ENCODE measurements at places on chromosomes 13 and 19.

- H3K4me3 ChIP-seq: no peak overlapping the region
- no peaks in the 10 kb centered on the region for H3K27me3 ChIP-seq
- H3K27ac ChIP-seq: no peak overlapping the region
- no peaks in the 10 kb centered on the region for H3K36me3 ChIP-seq
- H3K4me1 ChIP-seq: no peaks in the 10 kb centered on the region
- no peak for DNase-seq
Measured at GRCh38 chr13:23141964-23142363, 38.8 kb upstream of the SGCG start.

DNA sequence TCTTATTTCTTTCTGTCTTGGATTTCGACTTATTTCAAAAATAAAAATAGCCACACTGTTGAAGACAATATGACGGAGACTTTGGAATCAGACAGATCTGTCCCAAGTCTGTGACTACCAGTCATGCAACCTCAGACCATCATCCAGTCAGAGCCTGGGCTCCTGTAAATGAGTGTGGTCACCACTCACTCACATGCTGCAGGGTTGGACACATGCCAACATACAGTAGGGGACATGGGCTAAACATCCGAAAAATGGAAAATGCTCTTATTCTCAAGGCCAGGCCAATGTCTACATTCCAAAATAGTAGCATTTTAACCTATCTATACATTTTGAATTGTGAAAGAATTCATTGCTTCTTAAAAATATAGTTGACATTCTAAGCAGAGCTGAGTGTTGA lies 75.5 kb upstream of the EDNRB start:
- H3K36me3 ChIP-seq: no peaks in the 10 kb centered on the region
- DNase-seq: no peak
- no peaks in the 10 kb centered on the region for H3K27me3 ChIP-seq
- H3K4me1 ChIP-seq: peaks cover 18% of the 10 kb centered on the region
- H3K27ac ChIP-seq: no peak overlapping the region

- H3K36me3 ChIP-seq: no peaks in the 10 kb centered on the region
- no peaks in the 10 kb centered on the region for H3K27me3 ChIP-seq
- H3K27ac ChIP-seq: no peak overlapping the region
- no peak overlapping the region for H3K4me3 ChIP-seq
- no peaks in the 10 kb centered on the region for H3K4me1 ChIP-seq
Measured at GRCh38 chr13:59856281-59856810, 307.4 kb downstream of the DIAPH3 start.

DNA sequence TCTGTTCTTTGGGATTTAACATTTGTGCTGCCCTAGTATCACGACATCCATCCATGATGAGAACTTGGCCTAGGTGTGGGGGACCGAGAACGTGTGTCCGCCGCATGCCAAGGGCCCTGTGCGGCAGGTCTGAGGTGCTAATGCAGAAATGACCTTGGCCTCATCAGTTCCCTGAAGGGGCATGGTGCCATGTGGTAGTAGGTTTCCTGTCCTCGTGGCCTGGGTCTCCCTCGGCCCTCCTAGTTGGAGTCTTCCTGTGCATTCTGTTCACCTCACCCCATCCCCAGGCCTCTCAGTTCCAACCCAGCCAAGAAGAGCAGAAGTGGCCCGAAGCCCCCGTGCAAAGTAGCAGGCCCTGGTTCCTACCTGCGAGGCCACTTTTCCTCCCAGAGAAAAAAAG lies 59.8 kb downstream of the GGACT start:
- H3K4me1 ChIP-seq: no peaks in the 10 kb centered on the region
- peak; percentile 47 for DNase-seq
- H3K36me3 ChIP-seq: peaks cover 5% of the 10 kb centered on the region

DNA sequence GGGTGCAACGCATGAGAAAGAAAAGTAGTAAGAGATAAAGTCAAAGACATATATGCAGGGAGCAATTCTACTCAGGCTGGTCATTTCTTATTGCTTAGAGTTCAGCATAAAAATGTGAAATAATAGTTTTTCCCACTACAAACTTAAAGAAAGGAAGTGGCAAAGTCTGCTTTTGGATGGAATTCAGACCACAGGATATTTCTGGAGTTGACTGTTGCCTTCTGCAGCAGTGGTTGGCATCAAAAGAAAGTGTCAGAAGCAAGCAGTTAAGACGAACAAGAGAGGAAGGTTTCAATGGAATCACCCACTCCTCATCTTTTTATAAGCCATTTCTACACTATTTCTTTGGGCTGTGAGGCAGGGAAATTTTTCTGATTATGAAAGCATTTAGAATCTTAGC lies 36.2 kb upstream of the TRPC4 start:
- H3K4me1 ChIP-seq: no peaks in the 10 kb centered on the region
- H3K4me3 ChIP-seq: no peak overlapping the region
- H3K27ac ChIP-seq: no peak overlapping the region
- no peaks in the 10 kb centered on the region for H3K27me3 ChIP-seq

DNA sequence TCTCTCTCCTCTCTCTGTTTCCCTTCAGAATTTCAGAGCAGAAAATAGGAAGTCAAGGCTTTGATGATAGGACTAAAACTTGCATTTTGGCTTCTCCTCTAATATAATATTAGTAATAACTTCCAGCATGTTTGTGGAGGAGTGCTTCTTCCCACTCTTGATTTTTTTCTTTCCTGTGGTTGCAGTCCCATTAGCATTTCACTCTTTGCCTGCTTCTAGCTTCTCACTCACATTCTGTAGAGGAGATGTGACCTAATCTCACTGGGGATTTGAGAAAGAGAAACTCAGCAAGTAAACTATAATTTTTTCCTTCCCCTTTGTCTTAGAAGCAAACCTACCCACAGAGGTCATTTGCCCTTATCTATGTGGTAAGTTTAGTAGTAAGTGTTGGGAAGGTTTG lies 169.4 kb upstream of the HTR2A start:
- H3K36me3 ChIP-seq: no peaks in the 10 kb centered on the region
- no peak overlapping the region for H3K4me3 ChIP-seq
- no peaks in the 10 kb centered on the region for H3K4me1 ChIP-seq
- no peaks in the 10 kb centered on the region for H3K27me3 ChIP-seq
- H3K27ac ChIP-seq: no peak overlapping the region
- no peak for DNase-seq

DNA sequence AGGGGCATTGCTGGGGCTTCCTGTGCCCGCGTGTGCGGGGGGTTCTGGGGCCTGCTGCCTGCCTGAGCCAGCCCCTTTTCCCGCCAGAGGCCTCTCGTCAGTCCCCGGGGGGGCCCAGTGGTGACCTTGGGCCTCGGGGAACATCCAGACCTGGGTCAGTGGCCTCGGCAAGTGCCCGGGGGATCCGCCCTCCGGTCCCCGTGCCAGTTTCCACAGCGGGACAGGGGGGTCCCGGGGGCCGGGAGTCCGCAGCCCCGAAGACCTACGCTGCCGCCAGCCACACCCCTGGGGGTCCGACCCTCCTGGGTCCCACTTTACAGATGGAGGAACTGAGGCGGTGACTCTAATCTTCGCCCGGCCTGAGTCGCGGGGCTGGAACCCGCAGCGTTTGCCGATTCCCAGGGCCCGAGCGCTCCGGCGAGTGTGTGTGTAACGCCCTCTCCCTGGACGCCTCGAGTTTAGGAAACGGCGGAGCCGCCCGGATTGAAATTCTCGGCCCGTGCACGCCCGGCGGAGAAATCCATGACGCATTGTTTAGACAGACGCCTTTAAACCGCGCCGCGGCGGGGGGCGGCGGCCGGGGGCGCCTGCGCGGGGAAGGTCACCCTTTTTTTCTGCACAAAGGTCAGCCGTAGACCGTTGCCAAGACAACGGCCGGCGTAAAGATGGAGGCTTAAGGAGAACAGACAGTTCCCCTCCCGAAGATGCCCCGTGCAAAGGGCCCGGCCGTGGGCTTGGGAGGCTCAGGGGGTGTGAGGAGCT lies 39.3 kb downstream of the EFNA2 start:
- no peak overlapping the region for H3K27ac ChIP-seq
- peak; percentile 83 for DNase-seq
- H3K4me3 ChIP-seq: peak overlapping the region; percentile 45

GRCh38 chr19:485583-486236 lies 10.6 kb upstream of the MADCAM1 start:
- no peak overlapping the region for H3K4me3 ChIP-seq
- H3K27ac ChIP-seq: no peak overlapping the region
- peak; percentile 70 for DNase-seq
- H3K27me3 ChIP-seq: no peaks in the 10 kb centered on the region
- peaks cover 8% of the 10 kb centered on the region for H3K4me1 ChIP-seq
- no peaks in the 10 kb centered on the region for H3K36me3 ChIP-seq

DNA sequence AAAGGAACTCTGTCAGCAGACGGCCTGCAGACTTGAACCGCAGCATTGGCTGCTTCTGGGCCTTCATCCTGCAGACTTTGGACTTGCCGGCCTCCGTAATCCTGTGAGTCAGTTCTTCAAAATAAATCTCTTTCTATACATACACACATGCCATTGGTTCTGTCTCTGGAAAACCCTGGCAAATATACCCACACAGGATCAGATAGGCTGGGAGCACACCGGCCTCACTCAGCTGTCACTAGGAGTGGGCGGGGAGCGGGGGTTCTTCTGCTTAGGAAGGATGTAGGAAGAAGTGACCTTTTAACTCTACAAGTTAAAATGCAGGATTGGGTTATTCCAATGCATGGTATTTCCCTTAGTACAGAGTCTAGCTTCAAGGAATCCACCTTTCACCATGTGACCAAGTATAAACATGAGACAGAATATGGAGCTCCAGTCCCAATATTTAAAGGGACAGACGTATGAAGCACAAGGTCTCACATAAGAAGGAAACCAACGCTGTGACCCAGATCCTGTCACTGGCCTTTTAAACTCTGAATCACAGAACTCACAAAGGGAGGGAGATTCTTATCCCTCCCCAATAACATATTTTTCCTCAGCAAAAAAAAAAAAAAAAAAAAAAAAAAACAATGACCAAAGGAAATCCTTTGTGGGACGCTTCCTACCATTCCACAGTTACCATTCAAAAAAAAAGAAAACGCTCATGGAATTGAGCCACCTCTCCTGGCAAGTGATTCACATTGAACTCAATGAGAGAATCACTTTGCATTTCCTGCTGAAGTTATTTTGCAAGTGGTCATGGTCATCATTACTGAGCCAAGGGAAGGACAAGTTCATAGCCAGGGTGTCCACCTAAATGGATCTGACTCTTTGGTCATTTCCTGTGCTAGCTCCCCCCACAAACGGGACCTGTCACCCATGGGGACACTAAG lies 352.9 kb downstream of the FOXO1 start:
- no peaks in the 10 kb centered on the region for H3K36me3 ChIP-seq
- no peak overlapping the region for H3K27ac ChIP-seq
- no peaks in the 10 kb centered on the region for H3K4me1 ChIP-seq

DNA sequence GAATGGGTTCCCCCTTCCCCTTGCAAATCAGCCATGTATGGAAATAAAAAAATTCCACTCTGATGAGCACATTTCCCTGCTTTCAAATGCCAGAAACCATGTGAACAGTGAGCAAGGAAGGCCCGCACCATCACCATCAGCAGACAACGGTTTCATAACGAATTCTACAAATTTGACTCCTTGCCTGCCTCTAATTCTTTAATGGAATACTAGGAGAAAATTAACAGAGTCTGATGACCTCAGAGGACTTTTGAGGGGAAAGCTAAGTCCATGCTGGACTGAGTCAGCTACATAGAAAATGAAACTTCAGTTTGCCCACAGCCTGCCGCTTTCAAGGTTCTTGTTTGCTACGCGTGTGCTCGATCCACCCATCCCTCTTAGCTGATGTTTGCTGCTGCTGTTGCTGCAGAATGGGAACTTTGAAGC lies 46.7 kb upstream of the KL start:
- peak overlapping the region; percentile 61 for H3K27ac ChIP-seq
- peaks cover 9% of the 10 kb centered on the region for H3K4me1 ChIP-seq
- peak overlapping the region; percentile 28 for H3K4me3 ChIP-seq
- no peaks in the 10 kb centered on the region for H3K36me3 ChIP-seq
- no peaks in the 10 kb centered on the region for H3K27me3 ChIP-seq

DNA sequence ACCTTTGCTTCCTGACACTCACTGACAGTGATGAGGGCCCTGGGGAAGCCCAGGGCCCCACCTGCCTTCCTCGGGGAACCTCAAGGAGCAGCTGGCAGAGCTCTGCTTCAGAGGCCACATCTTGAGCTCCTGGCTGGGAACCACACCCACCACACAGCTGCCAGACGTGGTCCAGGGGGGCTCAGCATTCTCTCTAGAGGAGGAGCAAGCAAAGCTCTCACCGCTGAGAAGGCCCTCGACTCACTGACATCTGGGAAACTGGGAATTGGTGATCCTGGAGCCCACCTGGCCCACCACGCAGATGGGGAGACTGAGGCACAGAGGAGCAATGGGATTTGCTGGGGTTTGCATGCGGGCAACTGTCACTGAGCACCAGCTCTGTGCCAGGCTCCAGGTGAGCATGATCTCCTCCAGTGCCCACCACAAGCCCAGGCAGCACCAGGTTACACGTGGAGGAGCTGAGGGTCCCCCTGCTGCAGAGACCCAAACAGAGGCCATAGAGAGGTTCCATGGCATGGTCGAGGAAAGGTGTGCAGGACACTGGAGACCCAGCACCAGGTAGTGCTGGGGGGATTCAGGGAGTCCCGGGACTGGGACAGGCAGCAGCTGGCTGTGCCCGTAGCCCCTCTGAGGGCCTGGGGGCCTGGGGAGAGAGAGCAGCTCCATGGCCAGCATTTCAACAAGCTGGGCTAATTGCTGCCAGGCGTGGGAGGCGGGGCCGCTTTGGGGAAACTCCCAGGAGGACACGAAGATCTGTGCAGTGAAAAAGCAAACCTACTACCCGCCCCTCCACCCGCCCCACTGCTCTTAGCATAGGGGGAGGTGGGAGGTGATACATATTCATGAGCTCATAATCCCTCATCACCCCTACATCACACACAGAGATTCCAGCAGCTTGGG lies 33.4 kb downstream of the PEPD start:
- H3K4me1 ChIP-seq: no peaks in the 10 kb centered on the region
- no peak overlapping the region for H3K27ac ChIP-seq
- no peak overlapping the region for H3K4me3 ChIP-seq
- H3K27me3 ChIP-seq: no peaks in the 10 kb centered on the region
- DNase-seq: no peak
- no peaks in the 10 kb centered on the region for H3K36me3 ChIP-seq

- H3K27me3 ChIP-seq: no peaks in the 10 kb centered on the region
- no peaks in the 10 kb centered on the region for H3K4me1 ChIP-seq
- no peaks in the 10 kb centered on the region for H3K36me3 ChIP-seq
- DNase-seq: no peak
Measured at GRCh38 chr13:42895776-42896175, 96.3 kb downstream of the EPSTI1 start.

DNA sequence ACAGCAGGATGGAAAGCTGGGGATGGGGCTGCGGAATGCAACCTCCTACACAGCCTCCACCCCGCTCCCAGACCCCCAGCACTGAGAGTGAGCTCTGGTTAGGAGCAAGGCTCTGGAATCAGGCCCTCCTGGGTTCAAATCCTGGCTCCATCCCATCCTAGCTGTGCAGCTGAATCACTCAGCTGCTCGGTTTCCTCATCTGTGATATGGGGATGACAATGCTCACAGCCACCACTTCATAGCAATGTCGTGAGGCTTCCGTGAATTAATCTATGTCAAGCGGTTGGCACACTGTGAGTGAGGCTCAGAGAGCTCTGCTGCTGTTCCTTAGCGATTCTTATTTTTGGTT lies 538 bp downstream of the ACP7 start:
- H3K4me1 ChIP-seq: no peaks in the 10 kb centered on the region
- DNase-seq: no peak
- H3K27me3 ChIP-seq: no peaks in the 10 kb centered on the region
